Omental fat pad (tissue), 4 donors: ENCODE measurements at places on chromosomes 3 and 15. TPM values are rescaled to one million over a fixed set of nuclear protein-coding genes. Genes with fewer than 3 reads are reported as not detected.

DNA sequence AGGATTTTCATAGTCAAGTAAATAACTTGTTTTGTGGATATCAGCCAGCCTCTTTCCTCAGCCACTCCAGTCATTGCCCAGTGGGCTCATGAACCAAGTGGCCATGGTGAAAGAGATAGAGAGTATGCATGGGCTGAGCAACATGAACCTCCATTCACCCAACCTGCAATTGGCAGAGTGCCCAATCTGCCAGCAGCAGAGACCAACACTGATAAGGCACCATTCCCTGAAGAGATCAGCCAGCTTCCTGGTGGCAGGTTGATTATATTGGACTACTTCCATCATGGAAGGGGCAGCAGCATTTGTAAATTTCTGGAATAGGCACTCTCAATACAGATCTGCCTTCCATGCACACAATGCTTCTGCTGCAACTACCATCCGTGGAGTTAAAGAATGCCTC, 10.3 kb upstream of the MCF2L2 start:
- DNase-seq, result no peak

ARRDC4 gene
- total RNA-seq, result 50.6 TPM

- DNase-seq, result no peak
These were observed 151.8 kb upstream of the CADM2 start for GRCh38 chr3:84806958-84807357.

DNA sequence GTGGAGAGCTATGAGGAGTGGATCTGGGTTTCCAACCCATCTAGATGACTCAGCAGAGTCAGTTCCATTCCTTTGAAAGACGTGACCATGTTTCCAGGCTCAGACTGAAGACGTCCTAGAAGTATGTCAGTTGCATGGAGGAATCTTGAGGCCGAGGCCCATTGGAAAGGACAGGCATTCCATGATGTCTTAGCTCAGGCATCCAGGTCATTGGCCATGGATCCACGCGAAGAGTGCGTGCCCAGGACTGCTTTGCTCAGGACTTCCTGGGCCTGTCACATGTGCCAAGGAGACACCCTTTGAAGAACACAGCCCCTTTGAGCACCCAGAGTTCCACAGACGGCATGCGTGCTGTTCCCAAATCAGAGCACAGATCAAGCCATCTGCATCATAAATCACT, 92.3 kb upstream of the ADAMTS17 start:
- no peak for DNase-seq
